ENCODE measurements at places on chromosomes 2 and 18. TPM values are rescaled to one million over a fixed set of nuclear protein-coding genes. Genes with fewer than 3 reads are reported as not detected.

The IL36A gene
- 1.5 TPM for polyA plus RNA-seq

The SPEG gene
- 0.26 TPM for polyA plus RNA-seq

The TUBB8B gene
- polyA plus RNA-seq: not detected

The UGT1A4 gene
- polyA plus RNA-seq: not detected

The GLS gene
- 47.9 TPM for polyA plus RNA-seq

The DCC gene
- not detected for polyA plus RNA-seq

The SATB2 gene
- polyA plus RNA-seq: not detected

The XIRP2 gene
- polyA plus RNA-seq: not detected

The RBFA gene
- polyA plus RNA-seq: 15.7 TPM

The KCNG2 gene
- not detected for polyA plus RNA-seq

The PEX13 gene
- polyA plus RNA-seq: 15.8 TPM

The SAP130 gene
- 17.3 TPM for polyA plus RNA-seq

The SERPINB13 gene
- not detected for polyA plus RNA-seq

The MTCL1 gene
- polyA plus RNA-seq: not detected

The CD8A gene
- 0.76 TPM for polyA plus RNA-seq

The LOXHD1 gene
- not detected for polyA plus RNA-seq

The FAHD2B gene
- polyA plus RNA-seq: 12.8 TPM

The LRRTM1 gene
- not detected for polyA plus RNA-seq

The NFATC1 gene
- 27.1 TPM for polyA plus RNA-seq

The WNT10A gene
- polyA plus RNA-seq: 0.61 TPM

The OSBPL1A gene
- polyA plus RNA-seq: 2.9 TPM

The SMYD1 gene
- polyA plus RNA-seq: 0.21 TPM

The SPC25 gene
- polyA plus RNA-seq: not detected

The ALKAL2 gene
- 0.18 TPM for polyA plus RNA-seq

The ZAP70 gene
- 166 TPM for polyA plus RNA-seq

The SCYGR4 gene
- not detected for polyA plus RNA-seq

The LIPT1 gene
- polyA plus RNA-seq: 21.2 TPM

The MOCOS gene
- polyA plus RNA-seq: not detected

Data from naive thymus-derived CD4-positive, alpha-beta T cell (primary cell).